ENCODE measurements at places on chromosomes 12 and 14. TPM values are rescaled to one million over a fixed set of nuclear protein-coding genes. Genes with fewer than 3 reads are reported as not detected.
A peak's percentile ranks its signal among the peaks of the same experiment; 100 is the strongest.

DNA sequence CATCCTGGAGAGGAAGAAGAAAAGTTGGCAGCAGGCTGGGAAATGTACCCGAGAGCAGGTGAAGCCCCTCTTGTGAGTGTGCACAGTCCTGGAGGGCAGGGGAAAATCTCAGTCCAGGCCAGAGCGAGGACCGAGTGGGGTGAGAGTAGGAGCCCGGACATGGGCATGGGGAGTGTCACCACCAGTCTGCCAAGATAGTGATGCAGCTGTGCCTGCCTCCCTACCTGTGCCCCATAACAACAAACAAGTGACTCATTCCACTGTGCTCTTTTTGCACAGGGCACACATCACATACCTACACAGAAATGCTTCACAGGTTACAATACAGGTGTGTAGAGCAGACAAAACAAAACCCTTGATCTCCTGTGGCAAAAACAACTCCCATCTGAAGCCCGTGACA is 205.9 kb upstream of the PELI2 start:
- no peak overlapping the region for H3K4me3 ChIP-seq
- no peaks in the 10 kb centered on the region for H3K36me3 ChIP-seq
- DNase-seq = no peak

GRCh38 chr12:6157482-6157881 is 33.0 kb upstream of the VWF start:
- H3K4me3 ChIP-seq = no peak overlapping the region
- H3K36me3 ChIP-seq = no peaks in the 10 kb centered on the region
- H3K27ac ChIP-seq = no peak overlapping the region
- no peak for DNase-seq
- peaks cover 12% of the 10 kb centered on the region for H3K4me1 ChIP-seq

GRCh38 chr14:35400648-35401421 is 3.7 kb downstream of the NFKBIA start:
- H3K4me1 ChIP-seq = peaks cover 40% of the 10 kb centered on the region
- H3K27me3 ChIP-seq = no peaks in the 10 kb centered on the region
- DNase-seq = peak; percentile 35
- no peak overlapping the region for H3K4me3 ChIP-seq

The VRTN gene
- 0.35 TPM for polyA plus RNA-seq

The AQP6 gene
- not detected for polyA plus RNA-seq

The CFL2 gene
- 49.5 TPM for polyA plus RNA-seq
